ENCODE measurements at places on chromosomes 6 and 20.

DNA sequence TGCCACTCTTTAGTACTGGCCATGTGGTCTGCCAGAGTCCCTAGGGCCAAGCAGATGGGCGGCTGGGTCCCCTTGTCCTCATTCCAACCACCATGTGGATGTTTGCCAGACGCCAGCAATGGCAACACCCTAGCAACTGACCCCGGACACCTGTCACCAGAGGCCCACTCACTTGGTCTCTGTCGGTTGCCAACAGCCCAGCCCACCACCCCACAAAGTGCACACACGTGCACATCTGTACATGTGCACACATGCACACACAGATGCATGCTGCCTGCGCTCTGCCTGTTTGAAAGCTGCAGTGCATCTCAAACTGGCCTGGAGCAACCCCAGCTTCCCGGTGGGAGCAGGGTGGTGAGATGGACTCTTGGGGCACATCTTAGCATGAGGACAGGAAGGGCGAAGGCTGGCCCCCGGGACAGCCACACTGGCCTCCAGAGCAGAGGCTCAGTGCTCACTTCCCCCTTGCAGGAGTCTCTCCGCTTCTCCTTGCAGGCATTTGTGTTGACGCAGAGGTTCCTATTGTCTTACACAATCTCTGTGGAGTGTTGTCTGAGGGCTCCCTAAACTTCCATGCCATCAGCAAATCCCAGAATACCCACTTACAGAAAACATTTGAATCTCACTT, 54.0 kb downstream of the PSMG4 start:
- no peak for DNase-seq

GRCh38 chr20:61841966-61842365, 223.7 kb downstream of the TAF4 start:
- no peak for DNase-seq

DNA sequence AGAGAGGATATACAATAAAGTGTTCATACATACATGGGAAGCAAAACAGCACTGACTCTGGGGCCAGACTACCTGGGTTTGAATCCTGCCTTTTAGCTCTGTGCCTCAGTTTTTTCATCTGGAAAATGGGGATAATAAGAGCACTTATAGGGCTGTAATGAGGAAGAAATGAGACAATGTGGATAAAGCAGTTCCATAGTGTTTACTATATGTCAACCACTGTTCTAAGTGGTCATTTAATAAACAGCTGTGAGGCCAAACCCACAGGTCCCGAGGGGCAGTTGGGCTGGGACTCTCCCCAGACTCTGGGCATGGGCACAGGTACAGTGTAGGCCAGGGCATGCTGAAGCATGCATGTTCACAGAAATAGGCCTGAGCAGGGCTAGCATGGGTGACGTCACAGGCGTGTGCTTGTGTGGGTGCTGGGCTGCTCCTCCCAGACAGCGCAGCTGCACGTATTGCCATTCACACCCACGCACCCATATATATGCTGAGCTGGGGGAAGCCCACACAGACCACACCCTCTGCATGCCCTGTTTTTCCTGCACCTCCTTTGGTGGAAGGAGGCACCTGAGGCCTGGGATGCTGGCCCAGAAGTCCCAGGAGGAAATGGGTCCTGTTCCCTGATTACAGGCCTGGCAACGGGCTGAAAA, 3.5 kb upstream of the PLCG1 start:
- DNase-seq = no peak

GRCh38 chr20:33345342-33345741, 56.0 kb downstream of the CDK5RAP1 start:
- no peak for DNase-seq

DNA sequence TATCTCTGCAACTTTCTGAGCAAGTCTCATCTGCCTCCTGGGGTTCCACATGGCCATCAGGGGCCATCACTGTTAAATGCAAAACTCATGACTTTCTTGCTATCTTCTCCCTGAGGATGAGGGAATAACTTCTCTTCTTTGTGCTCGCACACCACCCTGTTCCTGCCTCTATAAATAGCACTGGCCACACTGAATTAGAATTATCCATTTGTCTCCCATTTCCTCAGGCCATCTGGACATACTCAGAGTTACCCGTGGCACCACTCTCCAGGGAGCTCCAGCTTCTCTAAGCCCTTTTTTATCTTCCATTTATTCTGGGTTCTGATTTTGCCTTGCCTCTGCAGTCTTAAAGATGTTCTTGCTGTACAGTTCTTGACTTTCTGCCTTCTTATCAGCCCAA, 72.8 kb upstream of the ECI2 start:
- peak; percentile 21 for DNase-seq

DNA sequence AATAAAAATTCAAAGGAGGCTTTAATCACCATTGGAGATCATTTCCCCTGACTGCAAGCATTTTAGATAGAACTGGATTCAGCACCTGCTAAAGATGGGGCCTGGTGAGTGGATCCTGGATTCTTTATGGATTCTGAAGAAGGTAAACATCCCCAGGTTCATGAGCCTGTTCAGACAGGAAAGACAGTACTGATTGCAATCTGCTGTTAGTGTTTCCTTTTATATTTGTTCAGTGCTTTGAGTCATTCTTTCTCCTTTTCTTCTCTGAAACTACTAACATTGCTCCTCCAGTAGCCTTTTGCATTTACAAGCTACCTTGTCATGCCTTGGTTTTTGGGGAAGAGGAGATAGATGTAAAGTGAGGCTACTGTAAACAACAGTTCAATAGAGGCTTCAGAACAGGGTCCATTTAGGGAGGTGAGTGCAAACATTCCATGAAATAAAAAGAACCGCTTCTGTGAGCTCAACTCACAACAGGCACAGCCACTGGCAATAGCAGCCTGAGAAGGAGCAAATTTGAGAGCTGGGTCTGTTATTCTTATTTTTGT, 66.4 kb upstream of the PRL start:
- no peak for DNase-seq
